Muscle of leg (tissue), 16 donors: ENCODE measurements at places on chromosomes 13 and 19. TPM values are rescaled to one million over a fixed set of nuclear protein-coding genes. Genes with fewer than 3 reads are reported as not detected.

GRCh38 chr19:30092721-30093569 is 150.9 kb downstream of the URI1 start:
- DNase-seq = peak; percentile 54
- H3K27ac ChIP-seq = peak overlapping the region; percentile 55
- H3K4me3 ChIP-seq = no peak overlapping the region
- H3K36me3 ChIP-seq = no peaks in the 10 kb centered on the region
- peaks cover 48% of the 10 kb centered on the region for H3K4me1 ChIP-seq
- no peaks in the 10 kb centered on the region for H3K27me3 ChIP-seq

- peaks cover 2% of the 10 kb centered on the region for H3K27me3 ChIP-seq
- H3K27ac ChIP-seq = no peak overlapping the region
- no peak overlapping the region for H3K4me3 ChIP-seq
- no peaks in the 10 kb centered on the region for H3K36me3 ChIP-seq
- peaks cover 9% of the 10 kb centered on the region for H3K4me1 ChIP-seq
Measured at GRCh38 chr13:113028336-113029060, 59.5 kb downstream of the MCF2L start.

DNA sequence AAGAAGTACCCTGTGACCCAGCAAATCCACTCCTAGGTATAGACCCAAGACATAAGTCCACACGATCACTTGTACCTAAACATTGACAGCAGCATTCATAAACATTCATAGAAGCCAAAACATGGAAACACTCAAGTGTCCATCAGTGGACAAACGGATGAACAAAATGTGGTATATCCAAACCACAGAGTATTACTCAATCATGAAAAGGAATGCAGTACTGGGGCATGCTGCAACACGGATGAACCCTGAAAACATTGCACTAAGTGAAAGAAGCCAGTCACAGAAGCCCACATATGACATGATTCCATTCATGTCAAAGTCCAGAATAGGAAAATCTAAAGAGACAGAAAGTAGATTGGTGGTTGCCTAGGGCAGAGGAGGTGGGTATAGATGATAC is 22.8 kb upstream of the CCNE1 start:
- H3K27me3 ChIP-seq = no peaks in the 10 kb centered on the region
- H3K4me3 ChIP-seq = no peak overlapping the region
- H3K4me1 ChIP-seq = peaks cover 7% of the 10 kb centered on the region

DNA sequence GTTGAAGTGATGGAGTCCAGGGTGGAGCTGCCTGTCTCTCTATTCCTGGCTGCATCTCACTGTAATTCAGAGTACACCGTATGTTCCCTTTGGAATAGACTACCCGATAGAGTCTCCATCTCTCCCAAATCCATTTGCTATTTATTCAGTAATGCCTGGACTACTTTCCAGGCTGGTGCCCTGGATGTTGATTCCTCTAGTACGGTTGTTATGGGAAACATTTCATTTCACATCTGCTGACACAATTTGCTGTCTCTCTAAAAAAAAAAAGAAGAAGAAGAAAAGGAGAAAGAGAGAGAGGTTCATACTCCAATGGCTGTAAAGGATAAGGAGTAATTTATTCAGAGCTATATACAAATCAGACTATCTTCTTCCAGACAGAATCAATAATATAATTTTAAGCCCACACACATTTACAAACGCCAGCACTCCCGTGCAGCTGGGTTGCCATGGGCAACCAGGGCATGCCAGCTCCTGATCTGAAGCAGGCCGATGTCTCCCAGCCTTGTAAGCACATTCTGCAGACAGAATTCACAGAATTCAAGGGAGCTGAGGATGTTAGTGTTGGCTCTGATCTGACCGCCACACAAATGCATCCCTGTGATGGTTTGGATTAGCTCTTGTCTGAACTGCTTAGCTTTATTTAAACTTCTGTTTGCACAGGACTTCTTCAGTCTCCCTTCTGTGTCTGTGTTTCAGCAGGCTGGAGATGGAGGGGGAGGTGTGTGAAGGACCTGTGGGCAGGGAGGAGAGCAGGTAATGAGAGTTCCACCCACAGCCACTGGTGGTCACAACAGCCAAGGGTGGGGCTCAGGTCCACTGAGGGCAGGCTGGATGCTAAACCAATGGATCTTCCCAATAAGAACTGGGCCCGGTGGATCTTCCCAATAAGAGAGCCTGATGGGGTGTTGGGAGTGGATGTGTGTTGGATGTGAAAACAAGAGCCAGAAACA is 66.0 kb downstream of the TEX26 start:
- H3K27me3 ChIP-seq = peaks cover 2% of the 10 kb centered on the region
- no peak overlapping the region for H3K27ac ChIP-seq
- H3K4me3 ChIP-seq = no peak overlapping the region
- peak; percentile 65 for DNase-seq

The SLC6A16 gene
- polyA plus RNA-seq = 1.9 TPM

The ZNF419 gene
- 7.8 TPM for polyA plus RNA-seq

The FAM216B gene
- polyA plus RNA-seq = not detected
